ENCODE measurements at places on chromosomes 1 and 21.

- DNase-seq: no peak
These were observed 12.4 kb downstream of the ADAR start for GRCh38 chr1:154595621-154596020.

DNA sequence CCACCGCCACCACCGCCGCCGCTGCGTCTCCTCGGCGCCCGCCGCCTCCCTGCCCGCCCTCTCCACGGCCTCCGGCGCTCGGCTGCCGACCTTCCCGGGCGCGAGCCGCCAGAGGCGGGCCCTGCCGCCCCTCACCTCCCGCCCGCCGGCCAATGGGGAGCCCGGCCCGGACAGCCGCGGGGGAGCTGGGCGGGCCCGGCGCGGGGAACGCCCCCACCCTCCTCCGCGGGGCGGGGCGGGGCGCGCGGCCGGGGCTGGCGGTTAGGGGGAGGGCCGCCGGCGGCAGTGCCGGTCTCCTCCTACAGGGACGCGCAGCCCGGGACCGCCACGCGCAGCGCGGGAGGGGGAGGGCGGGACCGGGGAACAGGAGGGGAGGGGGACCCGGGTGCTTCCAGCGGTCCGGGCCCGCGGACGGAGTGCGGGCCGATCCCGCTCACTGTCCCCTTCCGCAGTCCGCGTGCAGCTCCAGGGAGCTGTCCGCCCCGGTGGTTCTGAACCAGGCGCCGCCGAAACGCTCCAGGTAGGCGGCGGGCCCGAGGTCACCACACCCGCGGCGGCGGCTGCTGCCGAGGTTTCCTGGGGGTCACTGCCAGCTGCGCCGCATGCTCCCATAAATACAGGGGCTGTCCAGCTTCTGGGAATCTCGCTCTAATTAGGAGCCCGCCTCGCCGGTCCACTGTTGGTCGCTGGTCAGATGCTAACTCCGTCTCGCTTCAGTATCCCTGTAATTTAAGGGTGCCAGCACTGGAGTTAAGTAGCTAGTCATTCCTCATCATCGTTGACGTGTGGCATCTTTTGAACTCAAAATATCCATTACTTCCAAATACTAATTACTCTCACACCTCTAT, at the start of gene PGBD5:
TSS of gene PGBD5 (minus strand) at position 87 of the 848 bp plus-strand sequence. CDS start 404 bp downstream, outside the sequence.
- DNase-seq: no peak

GRCh38 chr1:162696286-162696862, 64.1 kb downstream of the DDR2 start:
- peak; percentile 84 for DNase-seq

GRCh38 chr1:214848101-214848500, 234.4 kb upstream of the KCNK2 start:
- no peak for DNase-seq

DNA sequence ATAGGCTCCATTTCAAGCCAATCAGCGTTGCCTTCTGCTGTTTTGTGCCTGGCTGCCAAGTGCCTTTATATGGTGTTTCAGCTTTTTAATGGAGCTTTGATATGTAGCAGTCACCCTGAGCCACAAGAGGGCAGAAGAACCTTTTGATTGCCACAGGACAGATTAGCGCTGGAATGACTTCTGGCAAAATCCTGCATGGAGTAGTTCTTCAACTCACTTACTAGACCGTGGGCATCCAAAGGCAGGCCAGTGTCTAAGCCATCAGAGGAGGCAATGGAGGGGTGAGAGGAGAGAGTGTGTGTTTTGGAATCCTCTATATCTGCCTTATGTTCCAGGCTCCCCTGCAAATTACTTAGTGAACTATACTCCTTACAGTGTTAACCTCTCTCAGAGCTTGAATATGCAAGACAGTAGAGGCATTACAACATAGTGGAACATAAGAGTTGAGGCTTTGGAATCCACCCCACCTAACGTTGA, 56.2 kb downstream of the ST3GAL3 start:
- peak; percentile 76 for DNase-seq

GRCh38 chr21:27408826-27409225, 441.9 kb upstream of the ADAMTS5 start:
- no peak for DNase-seq

GRCh38 chr1:27284425-27285273, 37.3 kb upstream of the TMEM222 start:
- no peak for DNase-seq

DNA sequence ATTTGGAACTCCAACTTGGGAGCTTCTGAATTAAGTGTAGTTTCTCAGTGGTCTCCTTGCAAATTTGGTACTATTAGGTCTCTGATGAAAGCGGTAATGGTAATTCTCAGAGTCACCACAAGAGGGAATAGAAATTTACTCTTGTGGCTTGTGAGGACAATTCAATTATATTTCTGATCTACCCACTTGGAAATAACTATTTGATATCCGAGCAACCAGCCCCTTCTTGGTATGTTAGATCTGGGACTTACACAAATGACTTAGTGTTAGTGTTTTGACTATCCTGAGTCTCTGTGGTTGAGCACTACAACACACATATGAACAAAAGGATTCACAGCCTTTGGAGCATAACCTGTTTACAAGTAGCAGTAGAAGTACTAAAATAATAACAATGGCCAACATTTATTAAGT, 68.1 kb downstream of the RPS6KA1 start:
- DNase-seq: no peak

DNA sequence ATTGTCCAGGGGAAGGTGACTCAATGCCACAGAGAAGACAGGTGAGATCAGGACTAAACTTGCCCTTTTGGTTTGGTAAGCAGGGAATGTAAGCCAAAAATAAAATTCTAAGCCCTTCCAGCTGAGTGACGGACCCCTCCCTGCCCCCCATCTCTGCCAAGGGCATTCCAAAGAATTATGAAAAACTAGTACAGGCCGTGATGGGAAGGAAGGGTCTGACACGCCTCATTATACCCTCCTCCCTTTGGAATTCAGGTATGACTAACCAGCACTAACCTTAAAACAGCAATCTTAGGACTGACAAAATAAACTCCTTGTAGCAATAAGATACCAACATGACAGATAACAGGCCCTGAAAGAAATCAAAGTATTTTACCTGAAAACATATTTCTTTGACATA, 99.6 kb downstream of the GABPA start:
- DNase-seq: no peak

- DNase-seq: no peak
These were observed 31.9 kb downstream of the NSL1 start for GRCh38 chr1:212759683-212760082.

GRCh38 chr1:195733826-195734225, 874.4 kb downstream of the KCNT2 start:
- no peak for DNase-seq

- no peak for DNase-seq
These were observed 59.2 kb downstream of the MT1HL1 start for GRCh38 chr1:236945002-236945401.

DNA sequence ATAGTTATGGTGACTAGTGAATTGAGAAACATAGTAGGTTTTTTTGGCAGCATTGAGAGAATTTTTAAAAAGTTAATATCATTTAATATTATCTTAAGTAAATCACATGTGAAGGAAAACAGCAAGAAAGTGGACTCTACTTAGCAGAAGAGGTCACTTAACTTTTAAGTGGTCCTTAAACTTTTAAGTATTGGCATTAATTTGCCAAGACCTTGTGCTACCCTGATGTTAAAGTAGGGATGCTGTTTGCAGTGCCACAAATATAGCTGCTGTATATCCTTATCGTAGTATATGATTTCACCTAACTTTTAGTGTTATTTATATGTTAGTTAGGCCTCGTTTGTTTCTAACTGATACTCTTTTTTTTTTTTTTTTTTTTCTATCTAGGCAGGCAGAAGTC, 40.2 kb downstream of the SMG7 start:
- DNase-seq: no peak

DNA sequence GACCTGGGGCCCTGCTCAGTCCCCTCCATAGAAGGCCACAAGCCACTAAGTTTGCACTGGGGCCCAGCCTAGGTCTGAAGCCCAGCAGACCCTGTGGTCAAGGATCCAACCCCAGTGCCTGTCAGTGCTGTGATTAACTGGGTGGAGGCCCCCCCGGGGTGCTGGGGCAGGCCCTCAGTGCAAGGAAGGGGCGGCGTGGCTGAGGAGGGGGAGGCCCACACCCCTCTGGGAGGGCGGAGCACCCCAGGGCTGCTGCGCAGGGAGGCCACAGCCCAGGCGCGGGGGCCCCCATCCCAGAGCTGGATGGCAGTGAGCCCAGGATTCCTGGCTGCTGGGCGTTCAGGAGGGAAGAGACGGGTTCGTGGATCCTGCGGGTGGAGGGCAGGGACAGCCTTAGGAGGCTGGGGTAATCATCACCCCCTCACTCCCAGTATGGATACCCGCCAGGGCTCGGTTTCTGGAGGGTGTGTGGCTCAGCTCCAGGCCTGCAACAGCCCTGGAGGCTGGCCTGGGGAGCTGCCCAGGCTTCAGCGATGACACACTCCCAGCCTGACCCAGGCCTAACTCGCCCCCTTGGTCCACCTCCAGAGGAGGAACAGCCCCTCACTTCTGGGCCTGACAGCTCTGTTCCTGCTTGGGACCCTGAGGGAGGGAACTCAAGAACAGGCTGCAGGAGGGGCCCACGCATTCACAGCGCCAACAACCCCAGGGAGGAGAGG, 890 bp downstream of the GJC2 start:
- DNase-seq: peak; percentile 77

DNA sequence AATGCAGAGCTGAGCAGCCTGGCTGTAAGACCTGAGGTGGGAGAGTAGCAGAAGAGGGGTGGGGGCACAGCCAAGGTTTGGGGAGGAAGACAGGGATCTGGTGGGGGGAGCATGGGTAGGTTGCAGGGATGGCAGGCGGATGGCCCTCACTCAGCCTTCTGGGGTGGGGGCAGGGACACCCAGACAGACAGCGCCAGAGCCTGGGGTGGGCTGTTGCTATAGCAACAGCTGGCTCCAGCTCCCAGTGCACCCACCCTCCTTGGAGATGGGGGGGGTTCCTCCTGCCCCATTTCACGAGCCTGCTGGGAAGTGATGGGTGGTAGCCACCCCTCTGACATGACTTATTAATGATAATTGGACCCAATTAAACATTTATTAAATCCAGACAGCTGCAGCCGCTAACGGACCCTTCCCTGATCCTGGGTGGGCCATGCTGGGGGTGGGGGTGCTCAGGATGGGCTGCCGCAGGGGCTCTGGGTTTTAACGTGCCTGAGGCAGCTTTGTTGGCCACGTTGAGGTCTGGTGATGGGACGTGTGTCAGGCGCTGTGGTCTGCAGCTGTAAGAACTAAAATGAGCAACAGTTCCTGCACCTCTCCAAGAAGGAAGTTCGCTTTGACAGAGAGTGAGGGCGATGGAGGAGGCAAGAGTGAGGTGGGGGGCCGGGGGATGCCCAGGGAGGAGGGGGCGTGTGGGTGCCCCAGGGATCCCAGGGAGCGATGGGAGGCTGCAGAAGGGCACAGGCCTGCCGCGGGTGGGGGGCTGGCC, 19.4 kb downstream of the AGRN start:
- DNase-seq: no peak
